ENCODE measurements at places on chromosomes 5 and 9. TPM values are rescaled to one million over a fixed set of nuclear protein-coding genes. Genes with fewer than 3 reads are reported as not detected.

The CNTFR gene
- 0.20 TPM for total RNA-seq

The TXN gene
- total RNA-seq, result 1,656 TPM

The SV2C gene
- 0.02 TPM for total RNA-seq

The PIP5K1B gene
- not detected for total RNA-seq

The SARDH gene
- total RNA-seq, result 0.15 TPM

The FBXL7 gene
- total RNA-seq, result 1.6 TPM

The PHYHD1 gene
- not detected for total RNA-seq

The RC3H2 gene
- total RNA-seq, result 22.2 TPM

The SCGB3A1 gene
- not detected for total RNA-seq

The EFNA5 gene
- 26.7 TPM for total RNA-seq

The PCDHGA2 gene
- 0.78 TPM for total RNA-seq

The GRK6 gene
- total RNA-seq, result 25.2 TPM

The GAS1 gene
- total RNA-seq, result 0.22 TPM

The SLC36A3 gene
- not detected for total RNA-seq

The PCDHB13 gene
- 0.20 TPM for total RNA-seq

The SLC2A8 gene
- 12.6 TPM for total RNA-seq

The PHF24 gene
- 0.09 TPM for total RNA-seq

The PCDHGA3 gene
- total RNA-seq, result not detected

The ADAM19 gene
- total RNA-seq, result 13.7 TPM

The LARP1 gene
- total RNA-seq, result 169 TPM

The IFNA2 gene
- total RNA-seq, result not detected

The CACFD1 gene
- 5.0 TPM for total RNA-seq

The SPIN1 gene
- 33.2 TPM for total RNA-seq

The FOXD4L3 gene
- not detected for total RNA-seq

The MLANA gene
- not detected for total RNA-seq

The TXNDC8 gene
- total RNA-seq, result not detected

The NR3C1 gene
- total RNA-seq, result 34.5 TPM

The C5orf52 gene
- not detected for total RNA-seq

The COL27A1 gene
- 7.0 TPM for total RNA-seq

The GKAP1 gene
- total RNA-seq, result 5.8 TPM
